HT1080 (cell line): ENCODE measurements at places on chromosomes 5 and 9. TPM values are rescaled to one million over a fixed set of nuclear protein-coding genes. Genes with fewer than 3 reads are reported as not detected.

DNA sequence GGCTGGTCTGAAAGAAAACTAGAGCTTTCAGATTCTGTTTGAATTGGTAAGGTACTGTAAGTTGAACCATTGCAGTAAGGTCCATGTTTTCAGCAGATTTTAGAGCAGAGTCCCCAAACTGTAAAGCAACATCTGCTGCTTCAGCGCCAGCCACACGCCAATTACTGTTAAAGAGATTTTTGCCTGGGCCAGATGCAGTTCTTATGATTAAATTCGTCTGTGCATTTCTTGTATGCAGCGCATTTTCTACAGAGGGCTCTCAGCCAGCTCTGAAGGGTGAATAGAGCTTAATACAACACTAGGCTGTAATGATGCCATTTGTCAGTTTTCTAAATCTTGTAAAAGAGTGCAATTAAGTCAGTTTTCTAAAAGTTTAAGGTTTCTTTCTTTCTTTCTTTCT lies 246.3 kb downstream of the COX7C start:
- no peak for DNase-seq

DNA sequence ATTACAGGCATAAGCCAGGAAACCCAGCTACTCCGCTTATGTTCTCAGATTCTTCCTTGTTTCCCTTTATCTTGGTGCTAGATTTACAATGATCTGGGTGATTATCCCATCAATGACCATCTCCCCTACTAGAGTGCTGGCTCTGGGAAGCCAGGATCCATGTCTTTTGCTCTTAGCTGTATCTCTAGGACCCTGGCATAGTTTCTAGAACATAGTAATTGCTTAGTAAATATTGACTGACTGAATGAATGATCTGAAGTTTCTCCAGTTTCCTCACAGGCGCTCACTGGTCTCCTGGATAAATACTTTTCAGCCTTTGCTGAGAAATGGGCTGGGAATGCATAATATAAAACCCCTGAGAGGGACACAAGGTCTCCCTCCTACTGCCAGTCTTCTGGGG lies 60.0 kb upstream of the KLF9 start:
- no peak for DNase-seq

DNA sequence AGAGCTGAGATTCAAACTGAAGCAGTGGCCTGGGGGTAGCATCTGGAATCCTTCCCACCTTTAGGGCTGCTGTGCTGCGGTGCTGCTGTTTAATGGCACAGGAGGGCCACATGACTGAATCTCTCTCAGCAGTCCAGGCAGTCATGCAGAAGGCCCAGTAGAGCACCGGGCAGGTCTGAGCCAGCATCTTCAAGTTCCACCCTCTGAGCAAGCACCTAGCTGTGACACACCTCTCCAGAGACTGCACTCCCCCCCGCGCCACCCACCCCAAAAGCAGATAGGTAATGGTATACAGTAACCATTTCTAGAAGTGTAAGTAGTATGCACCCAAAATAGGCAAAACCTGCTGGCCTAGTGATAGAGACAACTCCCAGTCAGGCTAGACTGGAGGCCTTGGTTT lies 8.2 kb downstream of the IL4 start:
- no peak for DNase-seq

DNA sequence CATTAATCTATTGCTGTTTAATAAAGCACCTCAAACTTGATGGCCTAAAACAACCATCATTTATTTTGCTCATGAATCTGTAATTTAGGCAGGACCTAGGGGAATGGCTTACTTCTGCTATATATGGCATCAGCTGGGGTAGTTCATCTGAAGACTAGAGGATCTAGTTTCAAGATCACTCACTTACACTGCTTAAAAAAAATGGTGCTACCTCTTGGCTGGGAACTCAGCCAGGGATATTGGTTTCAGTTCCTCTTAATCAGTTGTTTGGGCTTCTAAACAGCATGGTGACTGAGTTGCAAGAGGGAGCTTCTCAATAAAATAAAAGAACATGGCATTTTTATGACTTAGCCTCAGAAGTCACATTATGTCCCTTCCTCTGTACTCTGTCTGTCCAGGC lies 142.0 kb downstream of the FAM114A2 start:
- peak; percentile 2 for DNase-seq

- no peak for DNase-seq
These were observed 599.8 kb downstream of the PDE4D start for GRCh38 chr5:59293700-59294099.

GRCh38 chr5:156753846-156754245 lies 96.2 kb upstream of the PPP1R2B start:
- DNase-seq = no peak

DNA sequence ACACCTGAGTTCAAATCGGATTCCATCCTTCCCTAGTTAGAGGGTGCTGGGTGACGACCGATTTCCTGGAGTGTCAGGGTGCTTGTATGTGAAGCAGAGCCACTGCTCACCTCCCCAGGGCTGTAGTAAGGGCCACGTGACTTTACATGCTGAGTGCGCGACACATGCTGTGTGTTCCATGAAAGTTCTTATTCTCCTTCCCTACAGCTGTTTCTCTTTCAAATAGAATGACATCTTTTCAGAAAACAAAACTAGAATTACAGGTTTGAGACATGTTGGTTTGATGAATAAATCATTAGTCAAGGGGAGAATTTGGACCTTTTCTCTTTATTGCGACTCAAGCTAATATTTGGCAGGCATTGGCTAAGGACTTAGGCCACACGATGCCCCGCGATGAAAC lies 113.1 kb downstream of the JMY start:
- no peak for DNase-seq

DNA sequence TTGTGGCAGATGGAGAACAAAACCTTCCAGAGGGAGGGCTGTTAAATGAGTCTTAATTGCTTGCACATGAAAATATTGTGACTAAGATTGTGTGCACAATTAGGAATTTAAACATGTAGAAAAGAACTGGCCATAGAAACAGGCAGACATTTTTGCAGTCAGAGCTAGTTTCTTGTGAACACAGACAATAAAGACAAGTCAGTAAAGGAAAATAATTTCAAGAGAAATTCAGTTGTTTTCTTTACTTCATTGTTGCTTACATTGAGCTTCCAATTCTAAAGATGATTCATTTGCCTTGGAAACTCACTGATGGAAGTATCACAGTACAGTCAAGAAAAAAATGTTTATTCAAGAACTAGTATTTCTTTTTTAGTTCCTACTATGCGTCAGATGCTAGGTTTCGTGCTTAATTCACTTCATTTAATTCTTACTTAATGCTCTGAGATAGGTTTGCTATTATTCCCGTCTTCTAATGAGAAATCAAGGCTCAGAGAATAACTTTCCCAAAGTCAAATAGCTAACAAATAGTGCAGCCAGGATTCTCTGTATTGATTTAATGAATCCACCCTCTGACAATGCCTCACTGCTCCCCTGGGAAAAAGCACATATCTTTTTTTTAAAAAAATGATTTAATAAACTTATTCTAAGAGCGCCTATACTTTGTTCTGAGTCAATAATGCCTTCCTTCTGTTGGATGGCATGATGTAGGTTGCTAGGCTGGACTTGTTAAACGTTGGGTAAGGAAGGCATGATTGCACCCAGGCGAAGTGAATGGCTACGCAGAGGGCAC lies 581.4 kb downstream of the RAB3C start:
- no peak for DNase-seq

DNA sequence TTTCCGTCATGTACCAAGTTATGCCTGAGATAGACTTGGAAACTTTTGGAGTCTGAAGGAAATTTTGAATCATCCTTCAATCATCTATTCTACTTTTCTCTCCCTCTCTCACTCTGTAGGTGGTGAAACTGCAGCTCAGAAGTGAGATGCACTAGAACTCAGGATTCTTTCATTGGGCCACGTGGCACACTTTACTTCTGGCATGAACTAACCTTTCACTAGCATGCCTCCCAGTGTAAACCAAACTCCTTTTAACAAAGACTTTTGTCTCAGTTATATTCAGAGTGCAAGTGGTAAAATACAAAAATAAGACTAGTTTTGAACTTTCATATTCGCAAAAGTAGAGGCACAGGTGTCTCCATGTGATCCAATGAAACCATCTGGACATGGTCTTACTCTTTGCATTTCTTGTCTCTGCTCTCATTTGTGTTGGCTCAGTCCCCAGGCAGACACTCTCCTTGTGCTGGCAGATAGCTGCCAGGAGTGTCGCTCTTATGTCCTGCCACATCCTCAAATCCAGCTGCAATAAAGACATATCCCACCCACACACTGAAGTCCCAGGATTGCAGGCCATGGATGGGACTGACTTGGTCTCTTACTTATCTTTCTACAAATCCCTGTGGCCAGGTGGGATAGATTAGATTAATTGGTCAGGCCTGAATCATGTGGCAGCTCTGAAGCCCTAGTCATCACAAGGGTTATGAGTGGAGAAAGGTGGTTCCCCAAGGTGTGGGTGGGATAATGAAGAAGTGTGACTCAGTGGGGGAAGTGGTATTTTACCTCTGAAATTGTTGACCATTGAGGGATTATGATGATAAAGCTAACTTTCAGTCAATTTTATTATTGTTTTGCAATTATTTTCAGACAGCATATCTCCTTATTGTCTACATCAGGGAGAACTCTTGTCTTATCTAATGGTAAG lies 267.5 kb downstream of the GABRB2 start:
- DNase-seq = no peak

- no peak for DNase-seq
These were observed 175.6 kb downstream of the MACROH2A1 start for GRCh38 chr5:135223404-135223803.

DNA sequence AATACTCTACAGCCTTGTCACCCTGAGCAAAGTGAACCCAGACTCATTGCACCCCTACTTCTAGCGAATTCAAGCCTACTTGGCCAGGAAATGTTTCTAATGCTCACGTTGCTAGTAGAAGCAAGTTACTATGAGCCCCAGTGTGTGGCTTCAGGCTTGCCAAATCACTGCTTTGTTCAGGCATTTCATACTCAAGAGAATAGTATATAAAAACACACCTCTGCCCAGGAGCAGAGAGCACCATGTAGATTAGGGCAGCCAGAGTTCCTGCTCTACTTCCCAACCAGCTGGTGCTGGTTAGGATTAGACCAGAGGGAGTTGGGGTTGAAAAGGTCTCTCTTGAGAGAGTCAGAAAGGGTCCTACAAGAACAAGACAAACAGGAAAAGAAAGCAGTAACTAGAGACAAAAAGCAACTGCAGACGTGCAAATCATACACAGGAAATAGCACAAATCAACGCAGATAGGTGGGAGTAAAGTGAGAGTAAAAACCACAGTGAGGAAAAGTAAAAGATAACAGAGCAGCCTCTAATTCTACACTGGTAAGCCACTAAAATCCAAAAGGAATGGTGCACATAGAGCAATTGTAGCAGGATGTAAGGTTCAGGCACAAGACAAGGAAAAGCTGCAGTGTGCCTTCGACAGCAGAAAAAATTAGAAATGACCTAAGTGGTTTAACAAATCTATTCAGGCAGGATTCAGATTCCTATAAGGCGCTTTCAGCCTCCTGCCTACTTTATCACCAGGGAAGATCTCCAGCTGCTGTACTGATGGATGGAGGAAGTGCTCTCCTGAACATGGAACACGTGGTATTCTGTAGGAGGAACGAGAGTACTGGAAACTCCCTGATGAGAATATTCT lies 49.6 kb upstream of the KIF2A start:
- DNase-seq = no peak

GRCh38 chr5:100676817-100677631 lies 141.8 kb downstream of the FAM174A start:
- DNase-seq = peak; percentile 9

GRCh38 chr9:70340572-70340971 lies 73.9 kb downstream of the KLF9 start:
- DNase-seq = no peak

DNA sequence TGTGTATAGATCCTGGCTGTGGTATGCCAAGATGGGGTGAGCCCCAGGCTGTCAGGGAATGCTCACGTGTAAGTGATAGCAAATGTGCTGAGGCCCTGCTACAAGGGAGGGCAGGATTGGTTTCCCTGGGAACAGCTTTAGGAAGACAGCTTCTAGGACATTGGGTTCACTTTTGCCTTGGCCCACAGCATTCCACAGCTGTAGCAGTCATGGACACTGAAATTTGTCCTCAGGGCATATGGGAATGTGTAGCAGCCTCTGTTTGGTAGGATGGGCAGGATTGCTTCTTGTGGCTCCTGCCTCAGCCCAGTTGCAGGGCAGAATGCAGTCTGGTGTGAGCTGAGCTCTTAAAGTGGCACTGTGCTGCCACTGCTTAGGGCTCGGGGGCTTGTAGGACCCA lies 1061.7 kb upstream of the WWC1 start:
- no peak for DNase-seq

DNA sequence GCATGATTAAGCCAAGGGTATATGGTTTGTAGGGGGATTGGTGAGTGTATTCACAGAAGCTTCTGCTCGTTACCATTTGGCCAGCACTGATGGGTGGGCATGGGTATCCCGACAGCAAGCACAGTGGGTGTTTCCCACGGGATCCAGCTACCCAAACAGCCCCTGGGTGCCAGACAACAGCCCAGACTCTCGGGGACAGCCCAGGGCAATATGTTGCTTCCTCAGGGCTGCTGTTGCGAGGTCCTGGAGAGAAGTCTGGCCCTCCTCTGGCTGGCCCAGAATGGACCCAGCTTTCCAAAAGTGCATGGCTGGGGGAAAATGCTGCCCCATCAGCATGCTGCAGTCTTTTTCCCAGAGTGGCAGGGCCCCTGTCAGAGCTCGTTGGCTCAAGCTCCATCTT lies 247.0 kb downstream of the IRX1 start:
- no peak for DNase-seq

DNA sequence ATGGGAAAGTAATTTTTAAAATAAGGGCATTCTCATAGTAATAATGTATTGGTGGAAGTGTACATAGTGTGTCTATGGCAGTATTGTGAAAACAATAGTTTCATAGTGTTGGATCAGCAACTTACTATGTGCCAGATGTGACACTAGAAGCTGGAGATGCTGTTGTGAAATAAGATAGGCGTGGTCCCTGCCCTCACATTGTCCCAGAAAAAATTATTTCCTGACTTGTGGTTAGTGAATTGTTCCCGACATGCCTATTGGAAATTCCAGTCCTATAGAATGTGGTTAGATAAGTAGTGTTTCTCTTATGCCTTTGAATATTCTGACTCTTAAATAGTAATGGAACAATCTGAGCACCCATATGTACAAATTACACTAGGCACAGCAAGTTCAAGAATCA lies 55.3 kb upstream of the MTAP start:
- DNase-seq = peak; percentile 65

DNA sequence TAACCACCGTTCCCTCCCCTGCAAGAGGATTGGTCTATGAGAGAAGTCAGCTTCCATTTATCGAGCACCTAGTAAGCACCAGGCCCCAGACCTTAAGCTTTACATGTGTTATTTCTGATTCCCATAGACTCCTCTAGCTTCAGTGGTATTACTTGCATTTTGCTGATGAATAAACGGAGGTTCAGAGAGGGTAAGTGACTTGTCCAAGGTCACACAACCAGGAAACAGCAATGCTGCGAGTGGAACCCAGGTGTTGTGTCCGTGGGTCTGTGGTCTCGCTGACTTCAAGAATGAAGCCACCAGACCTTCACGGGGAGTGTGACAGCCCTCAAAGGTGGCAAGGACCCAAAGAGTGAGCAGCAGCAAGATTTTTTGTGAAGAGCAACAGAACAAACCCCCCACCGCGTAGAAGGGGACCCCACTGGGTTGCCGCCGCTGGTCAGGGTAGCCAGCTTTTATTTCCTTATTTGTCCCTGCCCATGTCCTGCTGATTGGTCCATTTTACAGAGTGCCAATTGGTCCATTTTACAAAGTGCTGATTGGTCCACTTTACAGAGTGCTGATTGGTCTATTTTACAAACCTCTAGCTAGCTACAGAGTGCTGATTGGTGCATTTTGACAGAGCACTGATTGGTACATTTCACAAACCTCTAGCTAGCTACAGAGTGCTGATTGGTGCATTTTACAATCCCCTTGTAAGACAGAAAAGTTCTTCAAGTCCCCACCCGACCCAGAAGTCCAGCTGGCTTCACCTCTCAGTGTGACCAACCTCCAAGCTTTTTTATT lies 29.1 kb upstream of the KCNIP1 start:
- no peak for DNase-seq

Gene TCERG1
- 46.6 and 48.9 TPM in 2 replicates for total RNA-seq

Gene SLC45A2
- not detected in 2 replicates for total RNA-seq
